ENCODE measurements at places on chromosomes 5 and 9.

GRCh38 chr9:70448919-70449318, 34.5 kb upstream of the KLF9 start:
- DNase-seq, result no peak

DNA sequence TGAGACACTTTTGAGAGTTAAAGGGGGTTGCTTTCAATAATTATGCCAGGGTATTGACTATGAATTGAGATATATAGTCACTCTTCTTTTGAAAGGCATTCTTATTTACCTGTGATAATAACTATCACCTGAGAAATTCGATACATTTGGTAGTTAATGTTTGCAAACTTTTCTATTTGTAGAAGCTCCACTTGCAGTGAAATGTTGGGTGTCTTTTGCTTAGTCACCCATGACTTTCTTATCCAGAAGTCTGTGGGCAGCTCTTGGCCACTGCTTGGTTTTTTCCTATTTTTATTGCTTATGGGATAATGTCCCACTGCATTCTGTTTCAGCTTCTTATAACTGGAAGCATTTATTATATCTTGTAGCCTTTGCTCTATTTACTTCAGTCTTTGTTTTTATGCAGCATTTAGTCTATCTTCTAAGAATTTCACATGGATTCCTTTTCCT, 3.9 kb downstream of the MACIR start:
- no peak for DNase-seq

- no peak for DNase-seq
Measured at GRCh38 chr9:120610975-120611689, 31.2 kb upstream of the CDK5RAP2 start.

GRCh38 chr9:76453785-76454184, 5.2 kb upstream of the GCNT1 start:
- no peak for DNase-seq

DNA sequence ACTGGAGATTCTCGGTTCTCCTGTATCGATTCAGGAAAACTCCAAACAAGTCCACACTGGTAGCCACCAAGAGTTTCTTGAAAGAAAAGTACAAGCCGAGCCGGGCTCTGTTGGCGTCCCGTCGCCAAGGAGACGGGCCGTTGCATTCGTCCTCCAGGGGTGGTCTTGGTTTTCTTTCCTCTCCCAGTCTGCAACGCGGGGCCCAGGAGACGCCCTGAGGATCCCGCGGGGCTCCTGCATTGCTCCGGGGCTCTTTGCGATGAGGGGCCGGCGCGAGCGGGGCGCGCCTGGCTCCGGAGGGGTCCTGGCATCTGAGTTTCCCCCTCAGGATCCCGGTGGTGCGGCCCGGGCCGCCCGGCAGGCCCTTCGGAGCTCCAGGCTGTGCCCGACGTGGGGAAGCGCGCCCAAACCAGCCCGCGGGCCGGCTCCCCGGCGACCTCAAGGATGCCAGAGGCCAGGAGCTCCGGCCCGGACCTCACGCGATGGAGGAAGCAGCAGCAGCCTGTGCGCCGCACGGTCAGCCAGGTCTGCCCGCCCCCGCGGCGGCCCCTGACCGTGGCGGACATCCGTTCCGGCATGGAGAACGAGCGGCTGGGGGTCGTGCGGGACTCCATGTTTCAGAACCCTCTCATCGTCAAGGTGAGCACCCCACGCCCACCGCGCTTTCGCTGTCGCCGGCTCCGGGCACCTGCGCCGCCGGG, at the start of gene CFAP77:
Gene CFAP77, plus strand, starts transcription at position 384 of the 701 bp plus-strand sequence. Its CDS starts 61 bp downstream, at position 445.
- peak; percentile 54 for DNase-seq

DNA sequence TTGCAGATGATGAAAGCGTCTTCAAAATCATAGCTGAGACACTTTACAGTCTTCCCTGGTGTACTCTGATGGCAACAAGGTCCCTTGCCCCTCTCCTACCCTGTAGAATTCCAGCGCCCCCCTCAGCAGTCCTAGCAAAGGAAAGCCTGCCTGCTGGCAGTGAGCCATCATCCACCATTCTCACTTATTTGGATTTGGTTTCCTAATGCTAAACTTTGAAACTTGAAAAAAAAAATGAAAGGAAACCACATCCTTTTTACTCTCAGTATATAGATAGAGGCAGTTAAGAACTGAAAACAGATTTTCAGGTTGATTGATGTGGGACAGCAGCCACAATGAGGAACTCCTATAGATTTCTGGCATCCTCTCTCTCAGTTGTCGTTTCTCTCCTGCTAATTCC, at the start of gene GZMA:
Gene GZMA, plus strand, starts transcription at position 299 of the 400 bp plus-strand sequence. Its CDS starts 37 bp downstream, at position 336.
- DNase-seq, result no peak

GRCh38 chr5:158074992-158075769, 216.2 kb upstream of the CLINT1 start:
- peak; percentile 6 for DNase-seq

- DNase-seq, result no peak
Measured at GRCh38 chr5:61673007-61673735, 341.1 kb downstream of the ZSWIM6 start.

DNA sequence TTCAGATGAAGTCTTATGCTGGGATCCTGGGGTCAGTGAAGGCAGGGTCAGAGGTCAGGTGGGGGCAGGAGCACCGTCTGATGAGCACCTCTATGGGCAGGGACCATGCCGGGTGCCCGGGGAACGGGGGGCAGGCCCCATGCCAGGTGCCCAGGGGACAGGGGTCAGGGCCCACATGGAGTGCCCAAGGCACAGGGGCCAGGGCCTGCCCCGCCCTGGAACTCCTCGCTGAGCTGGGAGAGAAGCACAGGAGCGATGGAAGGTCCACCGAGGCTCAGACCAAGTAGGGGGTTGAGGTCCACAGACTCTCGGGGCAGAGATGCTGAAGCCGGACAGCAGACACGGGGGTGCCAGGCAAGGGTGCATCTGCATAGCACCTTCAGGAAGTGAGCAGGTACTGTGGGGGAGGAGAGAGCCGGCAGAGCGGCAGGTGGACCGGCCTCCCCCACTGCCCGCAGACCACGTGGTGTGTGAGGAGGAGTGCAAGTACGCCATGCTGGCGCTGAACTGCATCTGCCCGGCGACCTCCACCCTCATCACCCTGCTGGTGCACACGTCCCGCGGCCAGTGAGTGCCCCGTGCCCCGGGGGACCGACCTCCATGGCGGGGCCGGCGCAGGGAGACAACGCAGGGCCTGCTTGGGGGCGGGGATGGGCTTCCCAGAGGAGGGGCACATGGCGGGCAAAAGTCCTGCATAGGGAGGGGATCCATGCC, 67.7 kb downstream of the KCNT1 start:
- DNase-seq, result no peak

DNA sequence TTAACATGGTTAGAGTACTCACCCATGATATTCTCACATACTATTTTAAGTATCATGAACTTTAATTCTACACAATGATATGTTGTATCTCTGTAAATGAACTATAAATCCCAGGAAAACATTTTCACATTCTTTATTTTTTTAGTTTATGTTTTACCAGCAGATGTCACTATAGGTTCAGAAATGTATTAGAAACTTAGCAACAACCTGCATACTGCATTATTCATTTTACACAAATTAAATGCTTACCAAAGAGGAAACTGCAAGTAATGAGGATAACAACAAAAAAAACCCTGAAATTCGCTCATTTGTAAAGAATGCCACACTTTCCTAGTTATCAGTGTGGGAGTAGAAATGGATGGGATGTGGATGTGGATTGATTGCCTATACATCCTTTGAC, 217.5 kb upstream of the OTULINL start:
- no peak for DNase-seq

DNA sequence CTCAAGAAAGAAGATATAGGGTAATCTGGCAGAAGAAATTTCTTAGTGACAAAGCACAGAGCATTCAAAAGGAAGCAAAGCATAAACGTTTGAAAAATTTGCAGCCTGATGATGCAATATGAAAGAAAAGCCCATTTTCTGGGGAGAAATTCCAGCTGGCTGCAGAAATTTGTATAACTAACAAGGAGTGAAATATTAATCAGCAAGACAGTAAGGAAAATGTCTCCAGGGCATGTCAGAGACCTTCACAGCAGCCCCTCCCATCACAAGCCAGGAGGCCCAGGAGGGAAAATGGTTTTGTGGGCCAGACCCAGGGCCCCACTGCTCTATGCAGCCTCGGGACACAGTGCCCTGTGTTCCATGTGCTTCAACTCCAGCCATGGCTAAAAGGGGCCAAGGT, 359.4 kb downstream of the HINT1 start:
- DNase-seq, result no peak

Measured in GM12892 (cell line).